Renal pelvis (tissue), 12 donors: ENCODE measurements at places on chromosomes 2 and 18.

GRCh38 chr2:137333386-137334165 is 568.2 kb downstream of the THSD7B start:
- no peak for DNase-seq

GRCh38 chr2:238493880-238494572 is 67.3 kb downstream of the ASB1 start:
- no peak for DNase-seq

DNA sequence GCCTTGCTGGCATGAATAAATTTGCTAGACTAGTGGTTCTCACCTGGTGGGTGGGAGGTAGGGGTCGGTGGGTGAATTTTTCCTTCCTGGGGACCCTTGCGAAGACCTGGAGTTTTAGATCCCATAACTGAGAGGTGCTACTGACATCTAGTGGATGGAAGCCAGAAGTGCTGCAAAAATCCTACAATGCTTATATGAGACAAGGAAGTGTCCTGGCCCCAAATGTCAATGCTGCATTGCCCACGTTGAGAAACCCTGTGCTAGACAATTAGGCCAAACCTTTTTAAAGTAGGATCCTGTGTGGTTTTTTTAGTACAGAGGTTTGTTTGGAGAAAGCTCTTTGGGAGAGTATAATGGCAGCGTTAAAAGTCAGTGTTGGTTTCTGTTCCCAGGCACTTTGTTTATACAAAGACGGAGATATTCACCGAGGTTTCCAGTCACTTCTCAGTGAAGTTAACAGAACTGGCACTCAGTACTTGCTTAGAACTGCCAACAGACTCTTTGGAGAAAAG is 9.6 kb downstream of the SERPINB8 start:
- peak; percentile 75 for DNase-seq

- no peak for DNase-seq
Observed at GRCh38 chr2:239331560-239331959, 69.3 kb downstream of the HDAC4 start.

- DNase-seq: no peak
Observed at GRCh38 chr2:190930411-190930810, 49.8 kb downstream of the GLS start.

- no peak for DNase-seq
Observed at GRCh38 chr18:28116461-28116860, 60.5 kb downstream of the CDH2 start.

DNA sequence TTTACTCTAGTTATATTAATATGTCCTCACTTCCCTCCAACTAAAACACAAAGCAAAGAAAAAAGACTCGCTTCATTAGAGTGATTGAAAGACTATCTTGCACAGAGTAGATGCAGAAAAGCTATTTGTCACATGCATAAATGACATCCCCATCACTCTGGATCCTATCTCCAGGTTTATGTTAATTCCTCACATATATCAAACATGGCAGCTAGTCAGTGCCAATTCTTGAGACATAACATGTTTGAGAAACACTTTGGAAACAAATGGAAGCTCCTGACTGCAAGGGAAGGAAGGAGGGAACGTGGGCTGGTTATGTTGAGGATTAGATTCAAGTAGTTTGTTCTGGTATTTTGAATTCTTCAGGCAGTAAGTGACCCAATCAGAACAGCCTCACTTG is 89.8 kb upstream of the BCL2L11 start:
- DNase-seq: no peak

DNA sequence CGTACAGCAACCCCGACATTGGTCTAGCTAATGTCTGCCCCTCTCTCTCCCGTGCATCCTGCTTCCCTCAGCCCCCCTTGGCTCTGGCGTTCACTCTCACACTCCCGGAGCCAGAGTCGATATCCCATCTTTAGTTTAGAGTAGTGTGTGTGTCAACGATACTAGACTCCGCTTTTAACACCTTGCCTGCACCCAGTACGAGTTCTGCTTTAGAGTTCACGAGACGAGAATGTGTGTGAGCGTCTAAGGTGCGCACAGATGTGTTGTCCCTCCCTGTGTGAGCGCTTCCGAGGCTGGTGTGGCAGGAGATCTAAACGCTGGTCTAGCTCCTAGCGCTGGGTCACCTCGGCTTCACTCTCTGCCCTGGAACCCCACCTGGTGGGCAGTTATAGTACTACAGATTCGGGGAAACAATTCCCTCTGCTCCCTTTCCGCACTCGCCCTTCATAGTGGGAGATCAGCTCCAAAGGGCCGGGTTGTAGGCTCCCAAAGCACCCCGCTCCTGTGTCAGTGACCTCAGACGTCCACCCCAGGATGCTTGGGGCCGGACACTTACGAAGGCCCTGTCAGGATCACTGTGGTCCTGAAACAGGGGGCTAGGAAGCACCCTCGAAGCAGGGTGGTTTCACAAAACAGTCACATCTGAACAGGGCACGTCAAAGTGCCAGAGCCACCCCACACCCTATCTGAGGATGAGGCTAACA is 2.6 kb upstream of the CYP26B1 start:
- DNase-seq: peak; percentile 81

GRCh38 chr18:10072671-10073175 is 158.9 kb downstream of the VAPA start:
- DNase-seq: no peak

GRCh38 chr2:38076152-38076709 is 280 bp upstream of the CYP1B1 start:
- DNase-seq: peak; percentile 88

DNA sequence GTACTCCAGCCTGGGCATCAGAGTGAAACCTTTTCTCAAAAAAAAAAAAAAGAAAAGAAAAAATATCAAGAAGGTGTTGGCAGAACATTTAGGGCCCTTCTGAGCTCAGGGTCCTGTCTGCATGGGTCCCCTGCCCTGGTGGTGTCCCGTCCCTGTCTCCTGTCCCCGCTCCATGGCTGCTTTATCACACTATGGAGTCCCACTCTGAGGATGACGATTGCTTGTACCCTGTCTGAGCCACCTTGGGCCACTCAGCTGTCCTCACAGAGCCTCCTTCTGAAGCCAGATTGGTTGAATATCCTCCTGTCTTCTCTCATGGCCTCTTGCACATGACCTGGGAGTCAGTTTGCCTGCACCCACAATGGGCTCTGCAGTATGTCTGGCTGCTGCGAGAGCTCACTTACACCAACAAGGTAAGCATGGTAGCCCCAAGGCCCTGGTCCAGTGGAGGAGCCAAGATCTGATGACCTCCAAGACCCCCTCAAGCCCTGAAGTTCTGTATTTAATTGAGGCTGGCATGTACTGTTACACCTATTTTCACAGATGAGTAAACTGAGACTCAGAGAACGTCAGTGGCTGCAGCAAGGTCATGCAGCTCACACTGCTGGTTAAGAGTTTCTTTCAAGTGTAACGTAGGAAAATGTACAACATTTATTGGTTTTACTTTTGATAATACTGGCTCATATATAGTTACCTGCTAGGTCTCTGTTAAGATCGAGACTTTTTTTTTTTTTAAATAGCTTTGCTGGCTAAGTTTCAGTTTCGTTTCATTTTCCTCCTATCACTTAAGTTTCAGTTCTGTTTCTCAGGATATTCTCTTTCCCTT is 16.9 kb upstream of the ZCCHC2 start:
- no peak for DNase-seq

GRCh38 chr2:197500503-197501131 is 438 bp downstream of the HSPE1 start:
- DNase-seq: peak; percentile 24

GRCh38 chr2:145066856-145067548 is 547.1 kb upstream of the ZEB2 start:
- no peak for DNase-seq

DNA sequence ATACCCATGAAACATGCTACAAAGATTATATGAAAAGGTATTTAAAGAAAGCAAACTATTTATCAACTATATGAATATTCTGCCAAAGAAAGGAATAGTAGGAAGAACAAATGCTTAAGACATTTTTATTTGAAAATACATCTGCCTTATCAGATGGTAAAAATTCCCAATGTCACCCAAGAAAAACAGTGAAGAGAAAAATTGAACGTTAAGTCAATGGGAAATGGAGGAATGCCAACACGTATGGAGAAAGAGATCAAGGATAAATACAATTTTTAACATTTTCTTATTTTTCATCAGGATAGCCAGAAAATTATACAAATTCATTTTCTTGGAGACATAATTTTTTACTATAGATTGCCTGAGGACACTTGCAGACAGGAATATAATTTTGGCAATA is 394.2 kb downstream of the ZEB2 start:
- no peak for DNase-seq

DNA sequence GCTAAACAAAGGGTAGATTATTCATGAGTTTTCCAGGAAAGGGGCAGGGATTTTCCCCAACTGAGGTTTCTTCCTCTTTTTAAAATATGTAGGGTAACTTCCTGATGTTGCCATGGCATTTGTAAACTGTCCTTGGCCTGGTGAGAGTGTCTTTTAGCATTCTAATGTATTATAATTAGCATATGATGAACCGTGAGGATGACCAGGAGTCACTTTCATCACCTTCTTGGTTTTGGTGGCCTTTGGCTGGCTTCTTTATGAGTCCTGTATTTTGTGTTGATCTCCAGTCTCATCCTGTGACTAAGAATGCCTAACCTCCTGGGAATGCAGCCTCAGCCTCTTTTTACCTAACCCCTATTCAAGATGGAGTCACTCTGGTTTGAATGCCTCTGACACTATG is 391.0 kb upstream of the LINC00305 start:
- DNase-seq: no peak

DNA sequence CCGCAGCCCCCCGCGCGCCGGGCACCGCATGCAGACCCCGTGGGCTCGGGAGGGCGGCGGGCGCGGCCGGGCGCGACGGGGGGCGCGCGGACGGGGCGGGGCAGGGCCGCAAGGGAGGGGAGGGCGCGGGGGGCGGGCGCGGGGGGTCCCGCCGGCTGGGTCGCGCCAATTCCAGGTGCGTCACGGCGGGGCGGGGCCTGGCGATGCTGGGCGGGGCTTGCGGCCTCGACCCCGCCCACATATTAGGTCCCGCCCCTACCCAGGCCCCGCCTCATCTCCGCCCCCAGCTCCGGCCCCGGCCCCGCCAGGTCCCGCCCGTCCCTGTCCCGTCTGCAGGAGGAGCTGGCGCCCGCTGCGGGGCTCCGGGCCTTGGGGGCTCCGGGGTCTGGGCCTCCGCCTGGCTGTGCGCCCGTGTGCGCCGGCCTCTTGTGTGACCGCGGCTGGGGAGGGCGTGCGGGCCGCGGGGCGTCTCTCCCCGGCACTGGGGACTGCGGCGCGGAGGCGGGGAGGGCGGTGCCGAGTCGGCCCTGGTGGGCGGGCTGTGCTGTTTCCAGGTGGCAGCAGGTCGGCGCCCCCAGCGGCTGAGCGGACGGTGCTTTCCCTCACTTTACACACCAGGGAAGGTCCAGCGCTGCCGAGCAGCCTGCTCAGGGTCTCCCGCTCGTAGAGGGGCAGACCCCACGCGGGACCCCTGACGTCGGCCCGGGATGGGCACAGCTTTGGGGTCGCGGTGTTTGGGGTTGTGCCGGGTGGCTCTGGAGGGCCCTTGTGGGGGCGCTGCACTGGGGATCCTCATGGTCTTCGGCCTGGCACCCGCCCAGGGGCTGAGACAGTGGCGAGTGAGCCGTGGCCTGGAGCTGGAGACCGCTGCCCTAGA is 554 bp downstream of the ING5 start:
- DNase-seq: peak; percentile 87

DNA sequence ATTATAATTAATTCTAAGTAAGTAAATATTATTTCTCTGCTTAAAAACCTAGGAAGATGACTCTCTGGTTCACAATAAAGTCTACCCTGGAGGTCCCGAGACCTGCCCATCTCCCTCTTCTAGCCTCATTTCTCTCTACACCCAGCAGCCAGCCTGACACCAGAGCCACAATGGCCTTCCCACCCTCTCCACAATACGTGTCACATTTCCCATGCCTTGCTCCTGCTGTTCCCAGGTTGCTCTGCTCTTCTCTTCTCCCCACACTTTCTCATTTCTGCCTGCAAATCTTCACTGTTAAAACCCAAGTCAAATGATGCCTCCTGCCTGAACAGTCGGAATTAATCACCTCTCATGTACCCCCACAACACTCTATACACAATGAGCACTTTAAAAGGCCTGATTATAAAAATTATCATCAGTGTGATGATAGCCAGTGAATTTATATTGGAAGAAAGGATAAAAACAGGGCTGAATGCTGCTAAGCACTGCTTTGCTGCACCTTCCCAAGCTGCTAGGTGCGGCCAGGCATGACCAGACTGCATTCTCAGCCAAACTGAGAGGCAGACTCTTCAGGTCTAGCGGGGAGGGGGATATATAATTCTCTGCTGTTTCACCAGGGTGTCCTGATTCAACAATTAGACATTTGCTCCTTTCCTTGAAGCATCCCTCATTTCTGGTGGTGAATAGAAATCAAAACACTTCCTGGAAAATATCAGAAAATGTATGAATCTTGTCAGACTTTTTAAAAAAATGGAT is 160.6 kb downstream of the DTNA start:
- no peak for DNase-seq

DNA sequence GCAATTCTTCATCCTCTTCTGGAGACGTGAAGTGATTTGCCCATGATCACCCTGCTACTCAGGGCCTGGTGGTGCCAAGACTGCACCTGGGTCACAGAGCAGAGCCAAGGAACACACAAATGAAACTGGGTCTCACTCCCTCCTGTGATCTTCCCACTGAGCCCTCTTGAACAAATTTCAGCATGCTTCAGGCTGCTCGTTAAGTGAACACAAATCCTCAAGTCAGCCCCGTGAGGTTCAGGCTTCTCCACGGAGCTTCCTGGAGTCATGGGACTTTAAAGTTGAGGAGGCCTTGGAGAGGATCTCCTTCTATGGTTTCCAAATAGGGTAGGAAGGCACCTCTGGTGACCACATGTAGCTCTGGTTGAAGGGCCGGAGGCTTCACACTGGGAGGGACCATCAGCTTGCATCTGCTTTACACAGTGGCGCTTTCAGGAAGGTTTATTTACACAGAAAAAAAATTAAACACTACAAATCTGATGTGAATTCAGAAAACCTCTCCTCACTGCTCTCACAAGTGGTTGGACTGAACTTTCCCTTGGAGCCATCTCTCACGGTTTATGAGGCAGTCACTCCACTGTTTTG is 255.4 kb downstream of the LOXHD1 start:
- no peak for DNase-seq

DNA sequence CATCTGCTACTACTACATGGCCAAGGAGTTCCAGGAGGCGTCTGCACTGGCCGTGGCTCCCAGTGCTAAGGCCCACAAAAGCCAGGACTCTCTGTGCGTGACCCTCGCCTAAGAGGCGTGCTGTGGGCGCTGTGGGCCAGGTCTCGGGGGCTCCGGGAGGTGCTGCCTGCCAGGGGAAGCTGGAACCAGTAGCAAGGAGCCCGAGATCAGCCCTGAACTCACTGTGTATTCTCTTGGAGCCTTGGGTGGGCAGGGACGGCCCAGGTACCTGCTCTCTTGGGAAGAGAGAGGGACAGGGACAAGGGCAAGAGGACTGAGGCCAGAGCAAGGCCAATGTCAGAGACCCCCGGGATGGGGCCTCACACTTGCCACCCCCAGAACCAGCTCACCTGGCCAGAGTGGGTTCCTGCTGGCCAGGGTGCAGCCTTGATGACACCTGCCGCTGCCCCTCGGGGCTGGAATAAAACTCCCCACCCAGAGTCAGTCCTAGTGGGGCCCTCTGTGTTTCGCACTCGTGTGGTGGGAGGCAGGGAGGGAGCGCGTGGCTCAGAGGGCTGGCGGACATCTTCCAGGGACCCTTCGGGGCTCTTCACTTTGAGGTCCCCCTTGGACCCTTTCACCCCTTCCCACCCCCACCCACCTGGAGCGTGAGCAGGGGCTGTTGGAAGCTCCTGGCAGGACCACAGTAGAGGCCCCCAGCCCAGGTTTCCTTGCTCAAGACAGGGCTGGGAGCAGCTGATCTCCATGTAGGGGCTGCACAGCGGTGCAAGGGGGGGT is 5.7 kb downstream of the GPR35 start:
- DNase-seq: no peak
